HEK293T (cell line): ENCODE measurements at places on chromosomes 6 and 20.

DNA sequence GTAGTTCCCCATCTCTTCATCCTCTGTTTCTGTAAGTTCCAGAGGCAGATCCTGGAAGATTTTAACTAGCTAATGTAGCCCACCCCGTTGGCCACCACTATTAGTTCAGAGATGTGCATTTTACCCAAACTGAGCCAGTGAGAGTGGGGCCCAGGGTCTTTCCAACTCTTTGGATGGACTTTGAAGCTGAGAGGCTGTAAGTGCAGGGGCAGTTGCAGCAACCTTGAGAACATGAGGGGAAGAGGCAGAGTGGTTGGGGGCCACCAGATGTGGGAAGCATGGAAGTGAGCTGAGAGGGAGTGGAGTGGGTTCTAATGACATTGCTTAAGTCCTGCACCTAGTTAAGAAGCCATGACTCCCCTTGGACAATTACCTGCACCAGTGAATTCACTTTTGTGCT, 72.2 kb downstream of the CDH26 start:
- DNase-seq: no peak

- no peak for DNase-seq
Measured at GRCh38 chr6:45892696-45893245, 122.9 kb downstream of the CLIC5 start.

GRCh38 chr6:155770313-155770712, 314.7 kb upstream of the NOX3 start:
- DNase-seq: no peak

GRCh38 chr6:119290306-119290705, 59.3 kb downstream of the MAN1A1 start:
- DNase-seq: no peak

DNA sequence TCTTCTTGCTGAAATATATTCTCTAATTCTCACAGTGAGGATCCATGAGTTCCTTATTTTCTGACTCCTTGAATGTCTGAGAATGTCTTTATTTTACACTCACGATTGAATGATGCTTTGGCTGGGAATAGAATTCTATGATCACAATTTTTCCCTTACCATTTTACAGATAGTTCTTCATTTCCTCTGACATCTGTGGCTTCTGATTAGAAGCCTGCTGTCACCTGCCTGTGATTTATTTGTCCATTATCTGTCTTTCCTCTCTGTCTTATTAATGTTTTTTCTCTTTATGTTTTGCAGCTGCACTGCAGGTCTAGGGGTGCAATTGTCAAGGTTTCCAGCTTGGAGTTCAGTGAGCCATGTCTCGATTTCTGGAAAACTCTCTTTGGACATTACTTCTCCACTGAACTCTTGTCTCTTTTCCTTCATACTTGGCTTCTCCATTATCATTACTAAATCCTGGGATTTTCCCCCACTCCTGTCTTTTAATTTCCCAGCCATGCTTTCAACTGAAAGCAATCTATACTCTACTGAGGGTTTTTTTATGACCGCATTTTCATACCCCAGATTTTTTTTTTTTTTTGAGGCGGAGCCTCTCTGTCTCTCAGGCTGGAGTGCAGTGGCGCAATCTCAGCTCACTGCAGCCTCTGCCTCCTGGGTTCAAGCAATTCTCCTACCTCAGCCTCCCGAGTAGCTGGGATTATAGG, 121.2 kb upstream of the PRND start:
- no peak for DNase-seq

DNA sequence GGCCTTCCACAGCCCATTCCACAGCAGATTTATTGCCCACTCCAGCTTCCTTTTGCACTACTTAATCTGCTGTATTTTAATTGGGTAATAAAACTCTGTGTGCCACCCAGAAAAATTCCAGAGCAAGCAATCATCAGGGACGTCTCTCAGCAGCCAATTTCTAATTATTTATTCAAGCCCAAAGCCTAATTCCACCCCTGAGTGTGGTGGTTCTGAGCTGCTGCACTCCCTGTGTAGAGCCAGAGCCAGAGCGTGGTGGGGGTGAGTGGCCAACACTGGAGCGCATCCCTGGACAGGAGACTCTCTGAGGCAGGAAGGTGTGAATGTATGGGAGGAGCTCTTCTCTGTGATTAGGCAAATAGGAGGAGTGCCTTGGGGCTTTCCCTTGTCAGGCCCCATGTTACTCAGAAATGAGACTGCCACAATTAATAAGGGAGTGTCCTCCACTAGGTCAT, 66.1 kb downstream of the CD24 start:
- DNase-seq: no peak

- peak; percentile 30 for DNase-seq
Measured at GRCh38 chr20:24160563-24161281, 172.1 kb upstream of the GGTLC1 start.

GRCh38 chr6:158737710-158738615, 81.2 kb downstream of the EZR start:
- no peak for DNase-seq

DNA sequence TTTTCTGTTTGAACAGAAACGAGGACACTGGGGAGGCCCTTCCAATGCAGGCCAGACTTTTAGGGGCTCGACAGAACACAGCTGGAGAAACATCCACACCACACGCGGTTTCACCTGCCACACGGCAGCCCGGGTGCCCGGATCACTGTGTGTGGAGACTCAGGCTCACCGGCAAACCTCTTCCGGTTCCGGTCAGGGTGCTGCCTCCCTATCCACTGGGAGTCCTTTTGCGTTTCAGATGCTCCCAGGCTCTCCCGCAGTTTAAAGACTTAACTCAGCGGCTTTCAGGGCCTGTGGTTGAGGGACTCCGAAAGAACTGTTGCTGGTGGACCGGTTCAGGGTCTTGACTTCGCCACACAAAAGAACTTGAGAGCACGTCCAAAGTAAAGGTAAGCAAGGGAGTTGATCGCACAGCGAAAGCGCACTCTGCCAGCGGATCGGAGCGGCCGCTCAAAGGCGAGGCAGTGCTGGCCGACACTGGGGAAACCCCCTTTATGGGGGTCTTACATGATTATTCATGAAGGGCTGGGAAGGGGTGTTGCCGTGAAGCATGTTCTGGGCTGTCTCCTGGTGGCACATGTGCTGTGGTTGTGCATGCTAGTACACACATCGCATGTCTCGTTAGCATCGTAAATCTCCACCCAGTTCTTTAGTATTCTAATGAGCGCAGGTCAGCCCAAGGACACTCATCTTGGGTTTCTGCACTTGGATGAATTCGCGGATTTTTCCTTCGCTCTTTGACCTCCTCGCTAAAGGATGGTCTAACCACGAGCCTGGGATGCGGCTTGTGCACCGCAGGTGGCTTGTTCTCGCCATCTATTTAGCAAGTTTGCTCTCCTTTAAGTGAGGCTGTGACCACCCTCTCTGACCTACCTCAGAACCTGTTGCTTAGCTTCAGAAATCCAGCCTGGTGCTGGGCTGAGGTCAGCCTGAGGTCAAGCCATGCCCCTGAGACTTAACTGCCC, 180.3 kb downstream of the CDH26 start:
- peak; percentile 60 for DNase-seq

GRCh38 chr6:86913795-86914194, 23.5 kb upstream of the HTR1E start:
- DNase-seq: no peak

DNA sequence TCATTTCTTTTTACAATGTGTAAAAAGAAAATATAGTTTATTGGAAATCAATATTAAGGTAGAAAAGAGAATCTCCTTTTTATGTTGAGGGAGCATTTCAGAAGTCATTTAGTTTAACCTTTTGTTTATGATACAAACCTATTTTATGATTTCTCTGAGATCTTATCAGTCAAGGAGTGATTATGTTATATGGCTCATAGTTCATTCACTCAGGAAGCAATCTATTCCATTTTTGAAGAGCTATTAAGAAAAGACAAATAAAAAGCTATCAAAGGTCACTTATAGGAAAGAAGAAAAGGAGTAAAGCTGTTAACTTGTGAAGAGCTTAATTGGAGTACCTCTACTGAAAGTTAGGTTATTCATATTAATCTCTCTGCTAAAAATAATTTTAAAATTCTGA, 526.6 kb upstream of the JAG1 start:
- no peak for DNase-seq

DNA sequence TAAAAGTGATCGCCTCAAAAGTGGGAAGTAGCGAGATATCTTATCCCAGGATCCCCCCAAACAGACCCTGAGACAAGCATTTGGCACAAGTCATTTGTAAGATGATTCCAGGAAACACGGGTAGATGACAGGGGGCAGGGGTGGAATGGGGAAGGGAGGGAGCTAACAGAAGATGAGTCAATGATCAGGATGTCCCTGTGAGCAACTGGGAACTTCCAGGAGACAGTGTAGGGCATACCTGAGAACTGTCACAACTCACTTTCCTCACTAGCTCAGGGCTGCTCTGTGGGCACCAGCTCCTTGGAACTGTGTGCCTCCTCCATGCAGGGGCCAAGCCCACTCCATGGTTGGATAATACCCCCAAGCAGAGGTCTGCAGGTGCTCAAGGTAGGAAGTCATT, 38.5 kb upstream of the VSX1 start:
- DNase-seq: no peak

DNA sequence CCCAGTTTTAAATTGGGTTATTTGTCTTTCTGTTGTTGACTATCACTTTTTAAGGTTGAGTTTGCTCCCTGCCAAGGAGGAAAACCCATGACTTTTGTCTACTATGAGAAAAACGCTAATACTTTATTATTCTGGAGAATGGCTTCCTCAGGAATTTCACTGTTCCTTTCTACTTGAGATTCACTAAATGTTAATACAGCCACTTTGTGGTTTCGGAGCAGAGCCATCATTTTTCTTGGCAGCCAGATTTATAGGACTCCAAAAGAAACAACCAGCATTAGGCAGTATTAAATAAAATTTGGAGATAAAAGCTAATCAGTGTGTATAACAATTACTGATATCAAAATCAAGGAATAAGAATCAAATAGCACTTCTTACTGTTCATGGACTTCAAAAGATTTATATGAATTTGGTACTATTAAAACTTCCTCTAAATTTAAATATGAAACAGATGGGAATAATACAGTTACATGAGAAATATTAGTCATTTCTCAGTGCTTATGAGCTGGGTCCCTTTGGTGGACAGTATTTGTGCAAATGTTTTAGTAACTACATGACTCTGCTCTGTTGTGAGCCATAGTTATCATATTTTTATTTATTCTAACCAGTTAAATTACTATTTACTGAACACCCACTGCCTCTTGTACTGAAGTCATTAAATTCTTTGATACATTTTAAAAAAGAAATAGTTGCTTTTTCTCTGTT, 64.1 kb upstream of the FBXO30 start:
- no peak for DNase-seq

GRCh38 chr6:142968601-142969000, 23.6 kb upstream of the HIVEP2 start:
- DNase-seq: no peak

DNA sequence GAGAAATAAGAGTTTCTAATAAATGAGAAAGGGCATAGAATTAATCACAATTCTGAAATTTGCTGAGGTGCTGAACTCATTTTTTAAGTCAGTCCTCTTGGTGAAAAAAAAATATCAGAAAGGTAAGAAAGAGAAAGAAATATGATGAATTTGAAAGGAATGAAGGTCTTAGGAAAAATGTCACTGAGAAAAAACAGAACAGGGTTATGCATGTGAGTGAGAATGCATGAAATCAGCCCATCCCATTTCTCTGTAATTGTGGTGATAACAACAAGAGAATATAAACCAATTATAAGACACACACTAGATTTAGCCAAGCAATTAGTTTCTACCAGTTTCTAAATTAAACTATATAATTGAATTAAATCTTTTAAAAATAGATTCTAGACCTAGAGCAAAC, 138.9 kb downstream of the TBX18 start:
- no peak for DNase-seq

DNA sequence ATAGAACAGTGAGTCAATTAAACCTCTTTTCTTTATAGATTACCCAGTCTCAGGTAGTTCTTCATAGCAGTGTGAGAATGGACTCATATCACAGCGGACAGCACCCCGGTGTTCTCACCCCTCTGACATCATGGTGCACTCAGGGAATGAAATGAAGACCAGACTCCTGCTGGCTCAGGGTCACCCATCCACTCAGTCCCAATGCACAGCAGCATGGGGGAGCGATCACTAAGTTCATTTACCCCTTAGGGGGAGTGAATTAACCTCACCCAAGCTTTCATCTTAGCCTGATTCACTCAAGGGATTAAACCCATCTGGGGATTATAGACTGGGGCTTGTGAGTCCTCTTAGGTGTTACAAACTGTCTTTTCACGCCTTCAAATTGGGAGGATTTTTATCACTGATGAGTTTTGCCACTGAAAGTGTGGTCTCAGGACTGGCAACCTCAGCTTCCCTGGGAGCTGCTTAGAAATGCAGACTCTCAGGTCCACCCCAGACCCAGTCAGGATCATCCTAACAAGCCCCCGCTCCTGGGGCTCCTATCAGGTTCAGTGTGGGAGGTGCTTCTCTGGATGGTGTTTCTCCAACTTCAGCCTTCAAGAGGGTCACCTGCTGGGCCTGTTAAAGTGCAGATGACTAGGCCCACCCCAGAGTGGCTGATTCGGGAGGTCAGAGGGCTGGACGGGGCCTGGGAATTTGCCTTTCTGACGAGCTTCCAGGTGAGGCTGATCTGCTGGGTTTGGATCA, 44.3 kb upstream of the FRMD1 start:
- no peak for DNase-seq

DNA sequence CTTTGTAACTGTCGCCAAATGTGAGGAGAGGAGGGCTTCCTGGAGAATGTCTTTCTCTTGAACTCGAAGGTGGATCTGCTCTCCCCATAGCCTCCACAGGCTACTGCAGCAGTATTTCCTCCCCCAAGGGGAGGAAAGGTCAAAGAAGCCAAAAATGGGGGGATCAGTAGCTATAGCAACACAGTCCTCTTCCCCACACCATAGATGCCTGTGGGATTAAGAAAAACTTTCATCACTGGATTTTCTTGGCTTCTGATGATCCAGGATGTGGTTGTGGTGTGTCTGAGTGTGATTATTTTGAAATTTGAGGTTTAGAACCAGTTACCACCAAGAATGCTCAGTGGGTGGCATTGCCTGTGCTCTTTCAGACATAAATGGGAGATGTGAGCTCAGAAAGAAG, 140.1 kb upstream of the SPACA1 start:
- no peak for DNase-seq

DNA sequence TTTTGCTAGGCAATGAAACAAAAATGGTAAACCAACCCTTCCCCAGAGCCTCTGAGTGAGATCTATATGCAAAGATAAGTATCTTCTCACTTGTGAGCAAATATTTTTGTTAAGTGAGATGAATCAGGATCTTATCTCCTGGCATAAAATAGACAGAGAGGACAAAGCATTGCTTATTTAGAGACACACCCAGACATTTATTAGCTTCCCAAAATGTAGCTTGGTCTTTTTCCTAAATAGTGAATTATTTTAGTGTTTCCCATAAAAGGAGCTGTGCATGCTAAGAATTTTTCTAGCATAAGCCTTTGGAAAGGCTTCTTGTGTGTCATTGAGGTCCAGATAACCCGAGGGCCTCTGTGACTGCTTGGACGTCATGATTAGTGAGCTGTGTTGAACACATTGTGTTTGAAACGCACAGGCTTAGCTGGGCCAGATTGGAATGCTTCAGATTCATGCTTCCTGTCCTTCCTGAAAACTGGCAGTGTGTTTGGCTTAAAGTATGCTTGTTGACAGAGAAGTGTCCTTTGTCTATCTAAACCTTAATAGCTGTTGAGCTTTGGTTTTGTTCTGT, 16.5 kb downstream of the MTHFD1L start:
- no peak for DNase-seq
